SHP77 treated with DMSO at 0.1 percent for 48 hours (cell line): ENCODE measurements at places on chromosomes 1 and 21.

- no peak for DNase-seq
Measured at GRCh38 chr1:215457213-215457612, 109.9 kb upstream of the KCTD3 start.

DNA sequence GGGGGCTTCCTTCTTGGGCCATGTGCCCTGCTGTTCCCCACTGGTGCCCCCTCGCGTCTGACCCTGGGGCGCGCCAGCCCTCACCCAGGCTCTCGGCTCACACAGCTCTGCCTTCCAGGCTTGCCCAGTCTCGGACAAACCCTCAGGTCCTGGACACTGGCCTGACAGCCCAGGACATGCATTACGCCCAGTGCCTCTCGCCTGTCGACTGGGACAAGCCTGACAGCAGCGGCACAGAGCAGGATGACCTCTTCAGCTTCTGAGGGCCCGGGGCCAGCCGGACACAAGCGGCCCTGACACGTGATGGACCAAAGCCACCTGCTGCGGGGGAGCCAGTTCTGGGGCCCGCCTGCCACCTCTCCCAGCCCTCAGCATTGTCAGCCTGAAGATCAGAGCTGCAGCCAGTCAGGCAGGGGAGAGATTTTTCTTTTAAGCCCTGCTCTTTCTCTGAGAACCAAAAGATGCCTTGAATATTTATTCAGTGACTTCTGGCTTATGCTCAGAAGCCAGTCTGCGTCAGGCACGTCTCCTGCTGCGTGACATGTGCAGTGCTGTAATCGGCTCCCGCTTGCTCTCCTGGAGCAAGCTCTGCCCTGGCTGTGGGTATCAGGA is 23.4 kb downstream of the LDLRAP1 start:
- DNase-seq = peak; percentile 47

DNA sequence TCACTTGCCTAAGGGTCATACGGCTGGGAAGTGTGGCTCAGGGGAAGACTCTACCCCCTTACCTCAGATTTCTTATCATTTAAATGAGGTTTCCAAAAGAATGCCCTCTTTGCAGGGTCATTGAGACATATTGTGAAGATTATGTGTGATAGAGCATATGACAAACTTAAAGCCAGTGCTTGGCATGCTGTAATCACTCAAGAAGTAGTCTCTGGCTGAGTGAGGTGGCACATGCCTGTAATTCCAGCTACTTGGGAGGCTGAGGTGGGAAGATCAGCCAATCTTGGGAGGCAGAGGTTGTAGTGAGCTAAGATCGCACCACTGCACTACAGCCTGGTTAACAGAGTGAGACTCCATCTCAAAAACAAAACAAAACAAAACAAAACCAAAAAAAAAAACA is 7.5 kb upstream of the LDLRAD2 start:
- no peak for DNase-seq

GRCh38 chr1:156858555-156858956 is 361 bp downstream of the INSRR start:
- no peak for DNase-seq

- DNase-seq = no peak
Measured at GRCh38 chr1:10664251-10664650, 132.2 kb downstream of the CASZ1 start.

DNA sequence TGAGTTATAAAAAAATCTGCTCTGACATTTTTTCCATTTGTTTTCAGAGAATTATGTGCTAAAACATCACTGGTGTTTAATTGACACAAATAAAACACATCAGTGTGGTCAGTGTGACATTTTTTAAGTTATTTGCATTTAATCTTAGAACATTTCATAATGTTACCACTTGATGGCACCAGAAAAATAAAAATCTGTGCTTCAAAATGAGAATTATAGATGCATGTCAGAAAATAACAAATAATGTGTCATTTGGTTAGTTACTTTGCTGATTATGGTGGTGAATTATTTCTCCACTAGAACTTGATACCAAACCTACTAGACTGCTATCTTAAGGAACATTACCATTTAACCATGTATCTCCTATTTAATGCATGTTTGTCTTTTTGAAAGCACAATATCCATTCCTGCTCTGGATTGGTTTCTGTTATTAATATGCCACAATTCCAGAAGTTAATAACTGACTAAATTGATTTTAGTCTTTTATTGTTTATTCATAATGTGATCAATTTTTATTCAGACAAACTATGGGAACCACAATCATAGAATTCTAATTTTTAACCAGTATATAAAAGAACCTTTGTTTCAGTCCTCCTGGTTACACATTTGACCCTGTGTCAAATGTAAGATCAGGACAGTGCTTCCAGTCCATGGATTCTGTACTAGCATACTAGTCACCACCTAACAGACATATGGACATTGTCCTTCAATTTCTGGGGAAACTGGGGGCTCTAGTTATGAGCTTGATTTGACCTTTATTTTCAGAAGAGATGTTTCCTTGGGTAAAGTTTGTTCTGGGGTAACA is 81.0 kb downstream of the RPS6KC1 start:
- no peak for DNase-seq

DNA sequence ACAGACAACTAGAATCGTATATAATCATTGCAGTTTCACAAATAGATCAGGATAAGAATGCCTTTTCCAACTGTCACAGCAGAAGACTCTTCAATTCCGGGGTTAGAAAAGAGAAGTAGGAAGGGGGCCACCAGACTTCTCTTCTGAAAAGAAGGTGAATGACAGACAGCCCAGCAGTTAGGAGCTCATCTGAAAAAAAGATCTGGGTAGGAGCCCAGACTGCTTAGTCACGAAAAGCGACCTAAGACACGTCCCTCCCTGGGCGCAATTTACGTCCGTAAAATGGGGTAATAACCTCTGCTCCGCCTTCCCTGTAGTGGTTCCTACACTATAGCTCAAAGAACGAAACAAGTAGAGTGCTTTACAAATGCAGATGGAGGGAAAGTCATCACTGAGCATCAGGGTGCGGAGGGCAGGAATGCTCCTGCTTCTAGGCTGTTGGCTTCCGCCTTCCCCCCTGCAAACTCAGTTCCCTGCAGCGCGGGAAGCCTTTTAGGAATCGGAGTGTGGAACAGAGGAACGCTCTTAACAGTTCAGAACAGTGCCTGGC is 582 bp downstream of the ORC1 start:
- peak; percentile 31 for DNase-seq

DNA sequence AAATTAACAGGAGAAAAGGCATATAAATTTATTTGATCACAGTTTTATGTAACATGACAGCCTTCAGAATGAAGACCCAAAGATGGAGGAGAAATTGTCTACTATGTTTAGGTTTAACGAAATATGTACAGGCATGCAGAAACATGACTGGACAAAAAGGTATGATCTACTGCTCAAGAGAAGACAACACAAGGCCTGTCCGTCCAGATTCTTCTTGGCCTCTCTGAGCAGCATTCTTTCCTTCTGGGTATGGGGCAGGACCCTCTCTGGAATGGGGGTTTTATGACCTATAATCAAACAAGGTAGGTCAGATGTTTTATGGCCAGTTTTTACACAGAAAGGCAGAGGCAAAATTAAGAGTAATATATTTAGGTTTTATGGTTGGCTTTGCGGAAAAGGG is 13.5 kb upstream of the SYNJ1 start:
- DNase-seq = no peak

DNA sequence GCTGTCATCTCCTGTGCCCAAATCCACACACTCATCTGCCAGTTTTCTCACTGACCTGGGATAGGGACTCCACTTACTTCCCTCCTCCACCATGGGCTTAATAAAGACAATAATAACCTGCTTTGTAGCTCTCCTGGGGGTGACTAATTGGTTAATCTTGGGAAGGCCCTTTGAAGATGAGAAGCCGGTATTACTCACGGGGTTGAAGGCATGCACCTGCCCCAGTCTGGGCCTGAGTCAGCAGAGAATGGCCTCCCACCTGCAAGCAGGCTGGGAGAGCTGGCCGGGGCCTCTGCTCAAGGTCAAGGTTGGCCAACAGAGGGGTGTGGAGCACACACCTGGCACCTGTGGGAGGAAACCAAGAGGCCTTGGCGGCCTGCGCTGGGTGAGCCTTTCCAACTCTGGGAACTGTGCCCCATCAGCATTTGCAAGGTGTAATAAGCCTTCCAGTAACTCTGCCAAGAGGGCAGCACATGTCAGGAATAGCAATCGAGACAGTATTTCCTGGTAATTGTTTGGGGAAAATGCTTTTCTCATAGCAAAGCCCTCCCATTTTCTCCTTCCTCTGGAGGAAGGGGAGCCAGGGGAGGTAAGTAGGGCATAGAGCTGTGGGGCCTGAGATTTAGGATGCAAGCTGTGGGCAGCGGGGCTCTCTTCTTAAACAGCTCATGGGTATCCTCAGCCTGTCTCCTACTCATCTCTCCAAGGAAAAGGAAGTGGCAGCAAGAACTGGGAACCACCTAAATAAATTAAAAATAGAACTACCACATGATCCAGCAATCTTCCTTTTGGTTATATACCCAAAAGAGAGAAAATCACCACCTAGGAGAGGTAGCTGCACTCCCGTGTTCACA is 49.0 kb downstream of the TOMM20 start:
- no peak for DNase-seq

DNA sequence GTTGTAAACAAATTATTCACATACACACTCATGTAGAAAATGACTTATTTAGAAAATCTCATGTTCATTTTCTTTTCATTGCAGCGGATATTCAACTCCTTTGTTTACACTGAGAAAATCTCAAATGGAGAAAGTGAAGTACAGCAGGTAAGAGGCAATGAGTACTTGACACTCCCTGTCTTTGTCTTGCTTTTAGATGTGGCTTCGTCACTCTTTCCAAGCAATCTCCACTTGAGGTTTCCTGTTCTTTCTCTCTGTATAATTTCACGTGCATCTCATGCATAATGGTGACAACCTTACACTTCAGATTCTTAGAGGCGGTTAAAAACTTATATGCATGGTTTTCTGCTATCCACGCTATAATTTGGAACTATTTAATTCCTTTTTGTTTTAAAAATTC is 80.6 kb downstream of the CACHD1 start:
- no peak for DNase-seq

GRCh38 chr1:20093940-20094391 is 24.0 kb downstream of the PLA2G5 start:
- no peak for DNase-seq

DNA sequence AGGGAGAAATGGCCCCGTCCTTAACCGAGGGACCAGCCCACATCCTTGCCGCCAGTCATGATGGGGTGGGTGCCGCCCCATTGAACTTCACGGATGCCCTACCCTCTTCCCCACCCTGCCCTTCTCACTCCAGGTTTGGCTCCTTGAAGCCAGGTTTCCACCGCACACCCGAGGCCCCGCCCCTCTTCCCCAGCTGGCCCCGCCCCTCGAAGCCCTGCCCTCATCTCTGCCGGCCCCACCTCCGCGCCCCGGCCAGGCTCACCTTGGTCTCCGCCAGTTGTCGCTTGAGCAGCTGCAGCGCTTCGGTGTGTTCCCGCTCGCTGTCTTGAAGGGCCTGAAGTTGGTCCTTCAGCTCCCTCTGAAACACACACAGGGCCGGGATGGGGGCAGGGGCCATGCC is 16.6 kb downstream of the TRIM62 start:
- DNase-seq = no peak

DNA sequence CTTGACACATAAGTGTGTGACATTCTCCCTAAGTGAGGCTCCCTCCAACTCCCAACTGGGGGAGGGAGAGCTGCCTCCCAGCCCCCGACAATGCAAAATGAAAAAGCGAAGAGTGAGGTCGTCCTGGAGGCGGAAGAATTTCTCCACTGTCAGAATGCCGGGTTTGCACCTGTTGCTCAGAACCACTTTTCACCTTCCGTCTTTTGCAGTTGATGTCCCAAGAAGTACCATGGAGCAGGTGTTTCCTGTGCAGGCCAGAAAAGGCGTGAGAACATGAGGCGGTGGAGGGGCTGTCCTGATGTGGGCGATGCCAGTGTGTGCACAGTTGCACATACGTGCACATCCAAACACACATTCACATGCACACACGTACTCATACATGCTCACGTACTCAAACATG is 158.6 kb upstream of the AJAP1 start:
- no peak for DNase-seq

- no peak for DNase-seq
Measured at GRCh38 chr1:93489756-93490155, 41.8 kb downstream of the FNBP1L start.
